GM12878 (cell line): ENCODE measurements at places on chromosomes 12 and 14. TPM values are rescaled to one million over a fixed set of nuclear protein-coding genes. Genes with fewer than 3 reads are reported as not detected.
A peak's percentile ranks its signal among the peaks of the same experiment; 100 is the strongest.

DNA sequence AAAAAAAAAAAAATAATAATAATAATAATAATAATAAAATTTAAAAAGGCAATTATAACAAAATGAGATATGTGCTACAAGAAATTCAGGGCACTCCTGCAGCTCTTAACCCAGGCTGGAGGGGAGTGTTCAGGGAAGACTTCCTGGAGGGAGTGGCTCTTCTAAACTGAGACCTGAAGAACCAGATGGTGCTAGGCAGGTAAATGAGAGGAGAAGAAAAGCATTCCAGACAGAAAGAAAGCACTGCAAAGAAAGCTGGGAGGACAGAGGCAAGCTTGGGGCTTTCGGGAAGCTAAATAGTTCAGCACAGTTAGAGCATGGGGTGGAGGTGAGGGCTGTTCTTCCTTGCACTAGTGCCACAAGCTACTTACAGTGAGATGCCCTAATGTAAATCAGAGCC lies 9.9 kb upstream of the SRSF9 start:
- H3K4me1 ChIP-seq = peaks cover 2% of the 10 kb centered on the region; the same call in 1 of the 2 replicates
- H3K27me3 ChIP-seq = no peaks in the 10 kb centered on the region
- H3K4me3 ChIP-seq = no peak overlapping the region
- H3K27ac ChIP-seq = no peak overlapping the region
- no peak for DNase-seq

The GPRC5D gene
- total RNA-seq = not detected in 2 replicates

DNA sequence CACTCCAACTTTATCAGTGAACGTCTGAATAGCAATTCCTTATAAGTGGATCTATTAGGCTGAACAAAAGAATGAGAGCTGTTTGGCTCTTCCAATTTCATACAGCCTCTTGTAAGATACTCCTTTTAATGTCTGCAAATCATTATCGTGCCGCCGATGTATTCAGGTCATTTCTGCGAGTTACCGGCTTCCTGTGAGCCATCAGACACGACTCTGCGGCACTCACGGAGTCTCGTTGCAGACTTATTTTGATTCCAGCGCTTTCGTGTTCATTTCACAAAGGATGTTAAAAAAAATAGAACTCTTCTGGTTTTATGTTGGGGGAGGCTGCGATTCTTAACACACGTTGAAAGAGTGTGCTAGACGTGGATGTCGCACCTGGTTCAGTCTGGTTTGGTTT lies 106.6 kb downstream of the GLT1D1 start:
- H3K4me3 ChIP-seq = no peak overlapping the region
- no peak for DNase-seq
- peaks cover 4% of the 10 kb centered on the region; the same call in 1 of the 2 replicates for H3K36me3 ChIP-seq
- no peaks in the 10 kb centered on the region for H3K4me1 ChIP-seq

- no peaks in the 10 kb centered on the region for H3K4me1 ChIP-seq
- H3K27me3 ChIP-seq = no peaks in the 10 kb centered on the region
- no peaks in the 10 kb centered on the region for H3K36me3 ChIP-seq
- H3K4me3 ChIP-seq = no peak overlapping the region
- no peak overlapping the region for H3K27ac ChIP-seq
Observed at GRCh38 chr12:66085998-66086397, 44.6 kb downstream of the LLPH start.

DNA sequence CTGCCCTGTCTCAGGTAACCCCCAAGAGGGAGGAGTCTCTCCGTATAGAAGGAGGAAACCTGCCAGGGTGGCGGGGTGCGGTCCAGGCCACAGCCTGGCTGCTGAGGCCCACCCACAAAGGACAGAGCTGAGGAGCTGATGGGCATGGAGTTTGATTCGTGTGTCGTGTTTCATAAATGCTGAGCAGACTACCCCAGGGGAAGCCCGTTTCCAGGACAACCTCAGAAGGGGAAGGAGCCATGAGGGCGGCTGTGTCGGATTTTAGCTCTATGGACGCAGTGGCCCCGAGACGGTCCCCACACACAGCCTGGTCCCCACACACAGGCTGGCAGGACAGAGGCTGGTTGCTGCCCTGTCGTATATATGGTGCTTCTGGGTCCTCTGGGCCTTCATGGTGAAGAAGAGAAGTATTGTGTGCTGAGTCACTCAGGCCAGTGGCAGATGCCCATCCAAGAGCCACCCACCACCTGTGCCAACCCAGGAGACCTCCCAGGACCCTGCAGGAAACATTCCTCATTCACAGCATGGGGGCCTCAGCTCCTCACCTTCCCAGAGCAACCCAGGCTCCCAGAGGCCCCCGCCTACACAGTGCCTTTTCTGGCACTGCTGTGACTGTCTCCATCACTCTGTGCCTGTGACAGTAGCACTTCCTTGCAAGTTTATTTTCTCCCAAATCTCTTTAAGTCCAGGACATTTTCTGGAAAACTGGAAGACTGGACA lies 63.1 kb upstream of the RIN3 start:
- no peak overlapping the region for H3K4me3 ChIP-seq
- H3K4me1 ChIP-seq = peaks cover 5% of the 10 kb centered on the region
- no peak overlapping the region for H3K27ac ChIP-seq
- H3K36me3 ChIP-seq = no peaks in the 10 kb centered on the region
- no peaks in the 10 kb centered on the region for H3K27me3 ChIP-seq
- DNase-seq = no peak

DNA sequence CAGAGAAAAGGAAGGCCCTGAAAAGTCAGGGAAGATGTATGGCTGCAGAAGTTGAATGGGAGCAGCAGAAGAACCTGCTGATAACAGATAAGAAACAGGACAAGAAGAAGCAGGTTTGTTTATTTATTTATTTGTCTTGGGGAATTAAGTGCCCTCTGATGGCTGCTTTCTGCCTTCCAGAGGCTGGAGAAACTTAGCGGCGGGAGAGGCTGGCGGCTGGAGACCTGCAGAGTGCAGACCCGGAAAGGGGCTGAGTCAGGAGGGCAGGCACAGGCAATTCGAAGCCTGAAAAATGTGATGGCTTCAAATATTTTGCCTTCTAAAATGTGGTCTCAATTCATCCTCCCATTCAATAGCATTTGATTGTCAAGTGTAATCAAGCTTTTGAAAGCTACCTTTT lies 168.2 kb upstream of the GZMB start:
- no peak for DNase-seq
- peaks cover 5% of the 10 kb centered on the region; the same call in 1 of the 2 replicates for H3K4me1 ChIP-seq
- H3K27ac ChIP-seq = no peak overlapping the region
- H3K4me3 ChIP-seq = no peak overlapping the region
- H3K36me3 ChIP-seq = no peaks in the 10 kb centered on the region
- no peaks in the 10 kb centered on the region for H3K27me3 ChIP-seq

DNA sequence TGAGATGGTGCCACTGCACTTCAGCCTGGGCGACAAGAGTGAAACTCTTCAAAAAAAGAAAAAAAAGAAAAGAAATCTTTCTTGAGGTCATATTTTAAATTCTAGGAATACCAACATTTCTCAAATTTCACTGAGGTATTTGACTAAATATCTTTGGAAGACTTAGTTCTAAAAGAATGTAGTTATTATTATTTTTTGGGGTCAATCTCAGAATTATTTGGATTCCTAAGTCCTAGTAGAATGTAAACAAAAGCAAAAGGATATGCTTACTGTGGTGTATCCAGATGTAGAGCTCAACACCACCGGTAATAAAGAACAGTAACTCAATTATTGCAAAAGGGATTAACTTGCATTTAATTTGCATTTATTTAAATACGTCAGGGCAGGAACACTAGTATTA lies 25.0 kb downstream of the PRICKLE1 start:
- no peak for DNase-seq
- H3K4me1 ChIP-seq = no peaks in the 10 kb centered on the region
- H3K27me3 ChIP-seq = no peaks in the 10 kb centered on the region
- no peak overlapping the region for H3K4me3 ChIP-seq
- no peak overlapping the region for H3K27ac ChIP-seq
- H3K36me3 ChIP-seq = no peaks in the 10 kb centered on the region

GRCh38 chr12:70048521-70049250 lies 194.5 kb upstream of the CNOT2 start:
- H3K27ac ChIP-seq = no peak overlapping the region
- no peaks in the 10 kb centered on the region for H3K36me3 ChIP-seq
- H3K4me1 ChIP-seq = peaks cover 21% of the 10 kb centered on the region
- DNase-seq = peak; percentile 9
- H3K27me3 ChIP-seq = no peaks in the 10 kb centered on the region
- no peak overlapping the region for H3K4me3 ChIP-seq

- no peak for DNase-seq
- H3K4me1 ChIP-seq = no peaks in the 10 kb centered on the region
- no peak overlapping the region for H3K4me3 ChIP-seq
- no peaks in the 10 kb centered on the region for H3K27me3 ChIP-seq
- no peak overlapping the region for H3K27ac ChIP-seq
Observed at GRCh38 chr12:132739600-132740312, 21.9 kb downstream of the ANKLE2 start.

DNA sequence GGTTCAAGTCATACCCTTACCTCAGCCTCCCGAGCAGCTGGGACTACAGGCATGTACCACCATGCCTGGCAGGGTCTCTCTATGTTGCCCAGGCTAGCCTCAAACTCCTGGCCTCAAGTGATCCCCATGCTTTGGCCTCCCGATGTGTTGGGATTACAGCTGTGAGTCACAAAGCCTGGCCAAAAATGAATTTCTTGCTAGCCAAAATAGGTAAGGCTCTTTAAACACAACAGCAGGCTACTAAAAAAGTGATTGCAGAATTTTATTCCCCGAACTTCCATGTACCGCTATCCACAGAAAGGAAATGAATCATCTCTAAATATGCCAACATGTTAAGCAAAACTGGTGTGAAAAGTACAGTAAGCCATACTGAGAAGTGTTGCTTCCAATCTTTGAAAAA lies 50.6 kb downstream of the WDHD1 start:
- H3K36me3 ChIP-seq = no peaks in the 10 kb centered on the region; the same call in none of the 2 replicates
- H3K27me3 ChIP-seq = no peaks in the 10 kb centered on the region
- no peaks in the 10 kb centered on the region for H3K4me1 ChIP-seq
- H3K4me3 ChIP-seq = no peak overlapping the region

DNA sequence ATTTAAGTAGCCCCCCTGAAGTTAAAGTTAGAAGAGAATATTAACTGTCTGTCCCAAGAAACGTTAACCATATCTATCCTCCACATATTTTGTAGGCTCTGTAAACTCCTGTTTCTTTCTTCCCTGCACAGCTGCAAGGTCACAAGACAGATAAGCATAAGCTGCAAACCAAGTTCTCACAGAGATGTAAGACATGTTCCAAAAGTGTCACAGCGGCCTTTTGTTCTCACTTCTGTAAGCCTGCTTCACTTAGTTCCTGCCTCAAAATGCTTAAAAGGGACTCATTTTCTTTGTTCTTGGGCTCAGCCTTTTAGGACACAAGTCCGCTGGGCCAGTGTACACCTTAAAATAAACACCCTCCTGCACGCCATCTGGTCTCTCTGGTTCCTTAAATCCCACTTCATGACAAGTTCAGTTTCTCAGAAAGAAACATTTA lies 3.2 kb downstream of the RNASE1 start:
- H3K4me3 ChIP-seq = no peak overlapping the region
- H3K36me3 ChIP-seq = no peaks in the 10 kb centered on the region
- DNase-seq = no peak
- no peak overlapping the region for H3K27ac ChIP-seq
- H3K4me1 ChIP-seq = peaks cover 26% of the 10 kb centered on the region
- no peaks in the 10 kb centered on the region for H3K27me3 ChIP-seq

The AMDHD1 gene
- 0.15 TPM in 1 of 2 replicates, not detected in the other for total RNA-seq
